ENCODE measurements at places on chromosomes 2 and 18.

GRCh38 chr2:96245609-96246390 lies 20.0 kb downstream of the TMEM127 start:
- no peak for DNase-seq

DNA sequence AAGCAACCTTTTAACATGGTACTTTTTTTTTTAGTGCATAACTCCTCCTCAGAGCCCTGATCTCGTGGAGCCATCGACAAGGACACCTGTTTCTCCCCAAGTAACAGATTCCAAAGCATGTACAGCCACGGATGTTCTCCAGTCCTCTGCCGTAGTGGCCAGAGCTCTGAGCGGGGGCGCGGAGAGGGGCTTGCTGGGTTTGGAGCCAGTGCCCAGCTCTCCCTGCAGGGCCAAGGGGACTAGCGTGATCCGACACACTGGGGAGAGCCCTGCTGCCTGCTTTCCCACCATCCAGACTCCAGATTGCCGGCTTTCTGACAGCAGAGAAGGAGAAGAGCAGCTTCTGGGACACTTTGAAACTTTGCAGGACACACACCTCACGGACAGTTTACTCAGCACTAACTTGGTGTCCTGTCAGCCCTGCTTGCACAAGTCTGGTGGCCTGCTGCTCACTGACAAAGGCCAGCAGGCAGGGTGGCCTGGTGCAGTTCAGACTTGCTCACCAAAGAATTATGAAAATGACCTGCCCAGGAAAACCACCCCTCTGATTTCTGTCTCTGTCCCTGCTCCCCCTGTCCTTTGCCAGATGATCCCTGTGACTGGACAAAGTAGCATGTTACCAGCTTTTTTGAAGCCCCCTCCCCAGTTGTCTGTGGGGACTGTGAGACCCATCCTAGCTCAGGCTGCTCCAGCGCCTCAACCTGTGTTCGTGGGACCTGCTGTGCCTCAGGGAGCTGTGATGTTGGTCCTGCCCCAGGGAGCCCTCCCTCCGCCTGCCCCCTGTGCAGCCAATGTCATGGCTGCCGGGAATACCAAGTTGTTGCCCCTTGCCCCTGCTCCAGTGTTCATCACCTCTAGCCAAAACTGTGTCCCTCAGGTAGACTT lies 4.5 kb downstream of the KLF11 start:
- DNase-seq, result no peak

- no peak for DNase-seq
Observed at GRCh38 chr2:170501421-170502043, 213.6 kb upstream of the SP5 start.

- DNase-seq, result no peak
Observed at GRCh38 chr18:69945220-69946114, 2.2 kb downstream of the CD226 start.

- DNase-seq, result no peak
Observed at GRCh38 chr2:140348826-140349225, 1568.6 kb upstream of the NXPH2 start.

GRCh38 chr2:221612800-221613199 lies 40.7 kb upstream of the EPHA4 start:
- no peak for DNase-seq

DNA sequence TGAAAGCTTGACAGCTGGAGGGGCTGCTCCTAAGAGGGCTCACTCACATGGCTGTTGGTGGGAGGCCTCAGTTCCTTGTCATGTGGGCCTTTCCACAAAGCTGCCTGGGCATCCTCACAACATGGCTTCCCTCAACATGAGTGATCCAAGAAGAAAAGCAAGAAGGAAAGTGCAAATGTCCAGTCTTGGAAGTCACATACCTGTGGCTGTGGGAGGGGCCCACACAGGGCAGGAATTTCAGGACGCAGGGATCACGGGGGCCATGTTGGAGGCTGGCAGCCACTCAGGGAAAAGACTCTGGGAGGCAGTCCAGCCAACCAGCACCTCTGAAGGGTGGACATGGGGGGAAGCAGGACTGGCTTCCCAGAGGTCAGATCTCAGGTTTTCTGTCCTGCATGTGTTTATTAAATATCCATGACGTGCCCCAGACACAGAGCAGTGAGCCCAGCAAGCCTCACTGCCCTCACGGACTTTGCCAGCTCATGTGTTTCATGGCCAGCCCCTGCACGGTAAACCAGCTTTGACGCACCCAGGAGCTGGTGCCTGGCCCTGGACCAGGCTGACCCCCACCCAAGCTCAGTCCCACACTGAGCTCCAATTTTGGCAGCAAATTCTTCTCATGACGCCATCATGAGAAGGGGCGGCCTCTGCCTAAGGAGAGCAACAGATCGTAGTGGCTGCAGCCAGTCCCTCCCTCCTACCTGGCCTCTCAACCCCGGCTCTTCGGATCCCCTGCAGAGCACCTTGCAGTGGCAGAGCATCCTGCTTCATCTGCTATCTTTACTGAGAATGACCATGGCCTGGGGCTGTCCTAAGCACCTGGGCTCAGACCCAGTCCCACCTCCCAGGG lies 34.7 kb upstream of the GPR17 start:
- DNase-seq, result no peak

GRCh38 chr2:241859436-241860183 lies 916 bp upstream of the PDCD1 start:
- no peak for DNase-seq

Measured in stimulated activated CD8-positive, alpha-beta memory T cell treated with anti-CD3 and anti-CD28 coated beads, Interleukin-7, amount 100 ng/mL, for 1 hour (primary cell).